ENCODE measurements at places on chromosomes 11 and 22. TPM values are rescaled to one million over a fixed set of nuclear protein-coding genes. Genes with fewer than 3 reads are reported as not detected.

LARGE1 gene
- 23.6 TPM for total RNA-seq

SCGB1A1 gene
- total RNA-seq, result not detected

RBM4B gene
- 43.8 TPM for total RNA-seq

OVOL1 gene
- 3.6 TPM for total RNA-seq

DNA sequence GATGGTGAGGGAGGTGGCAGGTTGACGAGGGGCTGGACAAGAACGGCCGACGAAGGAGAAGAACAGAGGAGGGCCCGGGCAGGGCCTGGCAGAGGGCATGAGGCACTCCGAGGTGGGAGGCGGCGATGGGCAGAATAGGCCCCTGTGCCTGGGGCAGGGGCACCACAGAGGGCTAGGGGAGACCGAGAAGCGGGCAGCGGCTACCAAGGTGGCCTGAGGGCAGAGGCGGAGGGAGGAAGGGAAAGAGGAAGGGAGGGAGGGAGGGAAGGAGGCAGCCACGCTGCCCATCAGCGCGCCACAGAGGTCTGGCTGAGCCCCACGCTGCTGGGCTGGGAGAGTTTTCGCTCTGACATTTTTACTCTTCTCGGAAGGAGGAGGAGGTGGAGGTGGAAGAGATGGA is 11.3 kb downstream of the LSP1 start:
- DNase-seq, result no peak

DNA sequence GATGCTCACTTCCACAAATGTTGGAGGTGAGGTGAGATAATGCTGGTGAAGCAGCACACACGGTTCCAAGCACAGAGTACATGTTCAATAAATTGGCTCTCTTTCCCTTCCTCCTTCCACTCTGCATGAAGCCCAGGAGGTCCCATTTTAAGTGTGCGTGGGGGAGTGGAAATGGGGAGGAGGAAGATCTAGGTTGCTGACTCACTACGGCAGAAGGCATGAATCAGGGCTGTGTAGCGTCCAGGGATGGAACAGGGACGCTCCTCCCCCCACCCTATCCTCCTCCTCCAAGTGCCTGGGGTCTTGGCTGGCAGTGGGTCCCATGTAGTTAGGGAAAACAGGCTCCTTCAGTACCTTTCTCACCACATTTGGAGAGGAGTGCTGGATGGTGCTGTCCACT is 44.2 kb downstream of the TRIM66 start:
- no peak for DNase-seq

DNA sequence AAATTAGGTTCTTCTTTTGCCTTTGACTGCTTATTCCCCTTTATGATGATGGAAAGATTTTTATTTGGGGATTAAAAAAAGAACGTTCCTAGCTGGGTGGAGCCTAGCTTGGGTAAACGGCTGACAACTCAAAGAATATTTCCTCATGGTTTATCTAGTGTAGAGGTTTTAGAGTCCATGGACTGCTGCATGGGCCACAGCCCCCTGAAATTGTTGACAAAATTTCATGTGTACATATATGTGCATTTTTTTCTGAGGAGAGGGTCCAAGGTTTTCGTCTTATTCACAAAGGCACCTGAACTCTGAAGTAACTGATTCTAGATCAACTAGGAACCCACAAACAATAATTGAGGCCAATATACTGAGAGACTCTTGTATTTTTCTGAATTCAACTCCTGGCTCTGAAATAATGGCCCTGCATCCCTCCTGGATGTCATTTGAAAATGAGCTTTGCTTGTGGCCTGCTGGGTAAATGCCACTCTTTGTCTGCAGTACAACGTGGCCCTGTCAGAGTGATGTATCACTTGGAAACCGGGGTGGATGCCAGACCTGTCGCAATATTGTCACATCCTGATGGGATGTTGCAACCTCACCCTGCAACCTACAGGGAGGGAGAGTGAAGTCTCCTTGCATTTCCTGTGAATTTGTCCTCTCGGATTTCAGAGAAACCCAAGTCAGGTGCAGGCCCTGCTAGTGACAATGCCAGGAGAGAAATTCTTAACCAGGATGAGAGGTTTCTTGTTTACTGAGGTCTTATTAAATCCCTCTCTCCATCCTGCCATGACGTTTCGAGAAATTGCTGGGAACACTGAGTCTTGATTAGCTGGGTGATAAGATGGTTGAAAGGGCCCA is 33.8 kb downstream of the EHF start:
- peak; percentile 78 for DNase-seq

- DNase-seq, result no peak
Observed at GRCh38 chr11:36596880-36597279, 1.2 kb downstream of the RAG2 start.

DNA sequence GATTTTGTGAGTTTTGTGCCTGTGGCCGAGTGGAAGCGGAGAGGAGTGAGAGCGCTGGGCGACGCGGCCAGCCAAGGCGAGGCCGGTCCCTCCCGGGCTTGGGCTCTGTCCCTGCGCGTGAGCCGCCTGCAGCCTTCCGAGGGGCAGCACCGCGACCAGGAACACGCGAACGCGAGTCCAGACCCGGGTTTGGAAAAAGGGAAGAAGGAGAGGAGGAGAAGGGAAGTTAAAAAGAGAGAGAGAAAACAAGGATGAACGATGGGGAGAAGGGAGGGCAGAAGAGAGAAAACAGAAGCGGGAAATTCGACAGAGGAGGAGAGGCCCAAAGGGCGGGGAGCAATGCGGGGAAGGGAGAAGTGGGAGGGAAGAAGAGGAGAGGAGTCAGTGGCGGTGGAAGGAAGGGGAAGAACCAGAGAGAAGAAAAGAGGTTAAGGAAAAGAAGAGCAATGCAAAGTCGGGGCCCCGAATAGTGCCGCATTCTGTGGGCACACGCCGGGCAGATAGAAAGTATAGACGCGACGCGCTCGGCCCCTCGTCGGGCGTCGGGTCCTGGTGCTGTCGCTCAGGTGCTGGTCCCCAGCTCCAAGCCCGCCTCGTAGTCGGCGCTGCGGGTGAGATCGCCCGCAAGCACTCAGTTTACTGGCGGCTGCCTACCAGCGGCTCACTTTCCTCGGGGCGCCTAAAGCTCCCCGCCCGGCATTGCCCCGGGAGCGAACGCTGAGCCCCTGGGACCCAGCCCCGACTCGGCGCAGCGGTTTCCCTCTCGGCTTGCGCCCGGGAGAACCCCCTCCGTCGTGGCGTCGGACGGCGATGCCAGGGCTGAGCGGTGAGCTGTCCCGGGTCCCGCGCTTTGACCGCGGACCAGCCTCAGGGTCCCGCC is 2.8 kb upstream of the BARX2 start:
- DNase-seq, result no peak

DNA sequence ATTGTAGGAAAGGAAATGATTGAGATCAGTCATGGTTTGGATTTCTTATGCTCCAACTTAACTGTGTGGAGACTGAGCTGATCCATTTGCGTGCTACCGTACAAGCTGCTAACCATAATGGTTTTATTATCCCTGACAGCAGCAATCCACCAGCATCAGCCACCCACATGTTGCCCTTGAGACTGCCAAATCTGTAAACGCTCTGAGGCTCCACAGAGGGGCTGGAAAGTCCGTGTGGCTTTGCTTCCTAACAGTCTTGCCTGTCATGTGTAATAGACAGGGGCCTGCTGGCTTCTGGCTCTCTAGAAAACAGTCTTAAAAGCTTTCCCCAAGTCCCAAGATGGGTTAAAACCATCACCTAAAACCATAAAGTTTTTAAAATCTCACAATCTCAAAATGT is 30.1 kb downstream of the ATG16L2 start:
- DNase-seq, result no peak

- no peak for DNase-seq
Observed at GRCh38 chr11:95877291-95877690, 46.6 kb downstream of the MTMR2 start.

DNA sequence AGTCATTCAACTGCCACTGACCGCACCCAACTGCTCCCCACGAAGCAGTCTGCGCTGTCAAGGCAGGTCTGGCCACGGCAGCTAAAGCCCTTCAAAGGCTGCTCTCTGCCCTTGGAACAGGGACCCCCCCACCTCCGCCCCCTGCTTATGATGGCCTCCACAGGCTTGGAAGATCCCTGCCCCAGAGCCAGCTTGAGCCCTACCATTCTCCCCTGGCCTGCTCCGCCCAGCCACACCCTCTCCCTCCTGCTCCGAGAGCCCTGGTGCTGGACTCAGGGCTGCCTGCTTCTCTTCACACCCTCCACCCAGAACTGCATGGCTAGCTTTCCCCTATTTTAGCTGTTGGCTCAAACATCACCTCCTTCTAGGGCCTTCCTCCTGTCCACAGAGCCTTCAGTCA is 19.0 kb downstream of the ZMAT5 start:
- DNase-seq, result no peak

DNA sequence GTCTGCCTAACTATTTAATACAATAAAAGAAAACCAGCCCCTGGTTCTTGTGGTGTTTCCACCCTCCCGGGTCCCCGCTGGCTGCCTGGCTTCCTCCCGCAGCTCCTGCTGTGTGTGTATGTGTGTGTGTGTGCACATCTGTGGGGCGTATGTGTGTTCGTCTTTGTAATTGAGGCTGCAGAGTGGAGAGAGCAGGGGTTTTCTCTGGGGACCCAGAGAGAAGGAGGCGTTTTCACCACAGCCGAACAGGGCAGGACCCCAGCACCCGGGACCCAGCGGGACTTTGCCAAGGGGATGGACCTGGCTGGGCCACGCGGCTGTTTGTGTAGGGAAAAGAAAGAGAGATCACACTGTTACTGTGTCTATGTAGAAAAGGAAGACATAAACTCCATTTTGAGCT is 42.7 kb downstream of the IGLL1 start:
- DNase-seq, result no peak

DNA sequence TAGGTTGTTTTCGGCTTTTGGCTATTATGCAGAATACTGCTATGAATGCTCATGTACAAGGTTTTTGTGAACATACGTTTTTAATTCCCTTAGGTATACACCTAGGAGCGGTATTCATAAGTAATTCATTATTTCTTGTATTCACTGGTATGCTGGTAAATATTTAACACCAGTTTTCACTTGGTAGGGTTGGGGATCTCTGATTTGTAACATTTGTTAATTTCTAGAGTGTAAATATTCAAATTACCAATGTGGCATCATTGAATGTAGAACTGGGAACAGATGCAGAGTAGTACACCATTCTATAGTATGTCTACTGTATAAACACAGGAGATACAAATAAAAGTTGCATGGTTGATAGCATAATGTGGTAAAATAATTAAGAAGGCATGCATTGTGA is 16.3 kb downstream of the GVQW3 start:
- no peak for DNase-seq

- no peak for DNase-seq
Observed at GRCh38 chr22:36544107-36544620, 15.2 kb upstream of the EIF3D start.

GRCh38 chr11:15918674-15919073 is 437.7 kb downstream of the SOX6 start:
- DNase-seq, result no peak

DNA sequence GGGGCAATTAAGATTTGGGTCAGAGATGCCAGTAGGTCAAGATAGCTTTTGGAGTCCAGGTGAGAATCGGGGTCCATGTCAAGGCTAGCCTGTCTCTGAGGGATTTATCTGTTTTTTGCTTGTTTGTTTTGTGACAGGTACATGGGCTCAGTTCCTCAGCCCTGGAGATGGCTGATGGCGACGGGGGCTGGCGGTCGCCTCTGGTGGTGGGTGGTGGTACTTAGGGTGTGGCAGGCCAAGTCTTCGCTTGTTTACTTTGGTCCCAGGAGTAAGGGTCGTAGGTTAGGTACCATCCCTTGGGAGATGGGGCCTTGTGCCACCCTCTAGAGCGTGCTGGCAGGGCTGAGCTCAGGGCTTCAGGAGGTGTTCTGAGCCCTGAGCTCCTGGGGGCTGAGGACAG is 4.7 kb downstream of the SLC25A45 start:
- no peak for DNase-seq

DNA sequence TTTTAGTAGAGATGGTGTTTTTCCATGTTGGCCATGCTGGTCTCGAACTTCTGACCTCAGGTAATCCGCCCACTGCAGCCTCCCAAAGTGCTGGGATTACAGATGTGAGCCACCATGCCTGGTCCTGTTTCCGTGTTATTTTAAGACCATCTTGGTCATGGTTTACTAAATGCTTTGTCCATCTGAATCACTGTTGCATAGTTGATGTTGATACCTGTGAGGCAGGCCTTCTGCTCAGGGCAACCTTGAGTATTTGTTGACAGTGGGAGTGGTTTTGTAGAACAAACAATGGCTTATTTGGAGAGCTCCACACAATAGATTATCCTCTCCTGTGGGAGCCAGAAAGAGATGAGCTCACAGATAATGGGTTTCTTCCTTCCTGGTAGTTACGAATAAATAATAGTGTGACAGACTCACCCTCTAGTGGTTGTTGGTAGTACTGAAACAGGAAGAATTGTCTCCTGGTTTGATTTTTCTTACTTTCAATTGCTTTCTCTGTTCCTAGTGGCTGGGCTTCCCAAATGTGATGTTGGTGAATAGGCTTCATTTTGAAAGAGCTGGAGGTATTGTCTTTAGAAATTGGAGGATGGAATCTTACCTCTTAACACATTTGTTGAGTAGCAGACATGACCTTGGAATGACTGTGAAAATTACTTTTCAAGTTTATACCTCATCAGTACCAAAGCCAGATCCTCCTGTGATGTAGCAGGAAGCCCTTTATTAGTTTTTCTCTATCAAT is 39.0 kb downstream of the CTNND1 start:
- no peak for DNase-seq

GRCh38 chr22:47088480-47089158 is 326.2 kb downstream of the TBC1D22A start:
- DNase-seq, result no peak

DNA sequence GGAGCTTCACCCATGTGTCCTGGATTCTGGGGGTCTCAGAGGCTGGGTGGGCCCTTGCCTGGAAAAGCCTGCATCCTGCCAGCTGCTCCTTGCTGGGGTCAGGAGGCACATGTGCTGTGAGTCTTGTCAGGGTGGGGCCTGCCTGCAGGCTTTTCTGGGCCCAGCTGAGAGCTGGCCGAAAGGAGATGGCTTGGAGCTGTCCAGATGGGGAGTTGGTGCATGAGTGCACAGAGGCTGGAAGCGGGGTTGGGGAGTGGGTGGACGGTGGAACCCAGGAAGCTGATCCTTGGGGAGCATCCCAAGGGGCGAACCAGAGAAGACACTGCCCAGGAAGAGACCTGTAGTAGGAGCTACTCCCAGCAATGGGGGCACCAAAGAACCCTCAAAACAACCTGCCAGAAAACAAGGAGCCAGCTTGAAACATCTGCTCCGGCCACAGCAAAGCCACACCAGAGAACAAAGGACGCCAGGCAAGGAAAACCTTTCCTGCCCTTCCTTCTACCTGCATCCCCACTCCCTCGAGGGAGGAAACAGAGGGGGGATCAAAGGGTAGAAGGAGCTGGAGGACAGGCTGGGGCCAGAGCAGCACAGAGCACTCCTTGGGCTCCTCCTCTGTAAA is 8.2 kb upstream of the KCTD17 start:
- DNase-seq, result no peak

- no peak for DNase-seq
Observed at GRCh38 chr11:118229274-118229847, 4.5 kb upstream of the JAML start.
